ENCODE measurements at places on chromosomes 2 and 18. TPM values are rescaled to one million over a fixed set of nuclear protein-coding genes. Genes with fewer than 3 reads are reported as not detected.

EML6 gene
- 0.30 TPM for total RNA-seq

ROCK1 gene
- total RNA-seq: 55.5 TPM

CXCR4 gene
- 89.3 TPM for total RNA-seq

CACNB4 gene
- 0.26 TPM for total RNA-seq

OTOF gene
- 1.9 TPM for total RNA-seq

CD207 gene
- total RNA-seq: not detected

HOXD4 gene
- total RNA-seq: not detected

CSRNP3 gene
- total RNA-seq: not detected

ALKAL2 gene
- not detected for total RNA-seq

ANTXR1 gene
- not detected for total RNA-seq

SULT1C4 gene
- total RNA-seq: not detected

SERPINB4 gene
- total RNA-seq: not detected

HOXD8 gene
- not detected for total RNA-seq

PROKR1 gene
- not detected for total RNA-seq

REEP1 gene
- total RNA-seq: 0.30 TPM

Data from activated CD4-positive, alpha-beta T cell treated with anti-CD3 and anti-CD28 coated beads for 36 hours (primary cell).